ENCODE measurements at places on chromosomes 1 and 21.
A peak's percentile ranks its signal among the peaks of the same experiment; 100 is the strongest.

DNA sequence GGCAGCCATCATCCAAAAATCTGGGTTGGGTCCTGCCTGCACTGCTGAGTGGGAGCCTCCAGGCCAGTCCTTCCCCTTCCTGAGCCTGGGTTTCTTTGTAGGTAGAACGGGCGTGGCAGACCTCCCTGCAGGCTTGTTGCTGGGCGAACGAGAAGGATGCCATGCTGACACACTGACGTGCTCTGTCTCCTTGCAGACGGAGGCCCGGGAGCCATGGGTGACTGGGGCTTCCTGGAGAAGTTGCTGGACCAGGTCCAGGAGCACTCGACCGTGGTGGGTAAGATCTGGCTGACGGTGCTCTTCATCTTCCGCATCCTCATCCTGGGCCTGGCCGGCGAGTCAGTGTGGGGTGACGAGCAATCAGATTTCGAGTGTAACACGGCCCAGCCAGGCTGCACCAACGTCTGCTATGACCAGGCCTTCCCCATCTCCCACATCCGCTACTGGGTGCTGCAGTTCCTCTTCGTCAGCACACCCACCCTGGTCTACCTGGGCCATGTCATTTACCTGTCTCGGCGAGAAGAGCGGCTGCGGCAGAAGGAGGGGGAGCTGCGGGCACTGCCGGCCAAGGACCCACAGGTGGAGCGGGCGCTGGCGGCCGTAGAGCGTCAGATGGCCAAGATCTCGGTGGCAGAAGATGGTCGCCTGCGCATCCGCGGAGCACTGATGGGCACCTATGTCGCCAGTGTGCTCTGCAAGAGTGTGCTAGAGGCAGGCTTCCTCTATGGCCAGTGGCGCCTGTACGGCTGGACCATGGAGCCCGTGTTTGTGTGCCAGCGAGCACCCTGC is 1.4 kb downstream of the GJA4 start:
- DNase-seq: no peak

GRCh38 chr1:247291161-247291560 is 35.3 kb downstream of the VN1R5 start:
- no peak for DNase-seq

GRCh38 chr1:11299225-11299574 is 26.2 kb downstream of the UBIAD1 start:
- no peak for DNase-seq

GRCh38 chr1:33709783-33710718 is 153.8 kb upstream of the HMGB4 start:
- no peak for DNase-seq

DNA sequence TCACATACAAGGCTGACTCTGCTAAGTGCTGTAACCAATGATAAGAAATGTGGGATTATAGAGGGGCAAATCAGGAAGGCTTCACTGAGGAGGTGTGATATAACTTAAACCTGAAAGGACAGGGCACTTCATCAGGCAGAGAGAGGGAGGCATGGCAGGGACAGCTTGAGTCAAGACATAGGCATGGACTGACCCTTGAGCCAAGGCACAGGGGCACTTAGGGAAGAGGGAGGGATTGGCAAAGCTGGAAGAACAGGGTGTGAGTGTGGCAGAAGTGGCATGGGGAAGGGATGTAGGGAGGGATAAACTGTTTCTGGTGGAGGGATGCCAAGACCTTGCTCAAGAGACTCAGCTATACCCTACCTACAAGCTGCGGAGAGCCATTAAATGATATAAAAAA is 81.3 kb downstream of the PLXNA2 start:
- no peak for DNase-seq

DNA sequence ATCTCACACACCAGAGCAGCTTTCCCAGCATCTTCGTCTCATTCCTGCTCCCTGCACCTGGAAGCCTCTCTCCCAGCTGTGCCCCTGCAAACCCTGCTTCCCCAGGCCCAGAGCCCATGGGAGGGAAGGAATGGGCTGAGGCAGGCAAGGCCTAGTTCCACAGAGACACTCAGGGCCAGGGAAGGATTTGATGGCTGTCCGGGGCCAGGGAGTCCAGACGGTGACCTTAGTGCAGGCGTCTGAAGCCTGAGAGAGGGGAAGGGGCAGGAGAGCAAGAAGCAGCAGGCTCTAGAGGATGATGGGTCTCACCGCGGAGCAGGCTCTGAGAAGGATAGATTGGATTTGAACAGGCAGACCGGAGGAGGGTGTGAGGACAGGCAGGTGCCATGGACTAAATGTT is 22.2 kb upstream of the TNNI1 start:
- DNase-seq: no peak

- peak; percentile 59 for DNase-seq
These were observed at the start of gene FASLG for GRCh38 chr1:172658871-172659453. FASLG (plus strand) TSS chr1:172659103; CDS start chr1:172659202, 99 bp downstream.

Data from CD4-positive, alpha-beta T cell treated with Interleukin-6 for 4 hours (primary cell).